ENCODE measurements at places on chromosomes 4 and X. TPM values are rescaled to one million over a fixed set of nuclear protein-coding genes. Genes with fewer than 3 reads are reported as not detected.

DNA sequence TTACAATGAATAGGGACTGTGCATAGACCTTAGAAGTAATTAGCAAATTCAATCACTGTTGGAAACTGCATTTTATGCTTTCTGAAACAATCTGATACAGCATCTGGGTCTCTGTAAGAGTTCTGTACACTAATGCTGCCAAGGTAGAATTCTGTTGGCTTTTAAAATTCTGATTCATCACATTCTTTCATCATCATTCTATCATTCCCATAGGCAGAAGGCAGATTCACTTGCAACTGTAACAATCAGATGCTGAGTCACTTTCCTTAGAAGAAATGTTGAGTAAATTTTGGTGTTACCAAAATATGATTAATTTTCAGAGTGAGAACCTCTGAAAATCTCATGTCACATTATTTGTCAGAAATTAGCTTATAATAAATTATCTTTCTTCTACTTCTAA, 267.2 kb downstream of the MAPK10 start:
- no peaks in the 10 kb centered on the region for H3K4me1 ChIP-seq
- H3K27ac ChIP-seq = no peak overlapping the region
- H3K27me3 ChIP-seq = no peaks in the 10 kb centered on the region

The LONRF3 gene
- total RNA-seq = 0.71 TPM

- no peak overlapping the region for H3K27ac ChIP-seq
- H3K36me3 ChIP-seq = no peaks in the 10 kb centered on the region
- peaks cover 7% of the 10 kb centered on the region for H3K4me1 ChIP-seq
- DNase-seq = no peak
- no peak overlapping the region for H3K4me3 ChIP-seq
Measured at GRCh38 chr4:80213117-80213815, 16.0 kb downstream of the PRDM8 start.

DNA sequence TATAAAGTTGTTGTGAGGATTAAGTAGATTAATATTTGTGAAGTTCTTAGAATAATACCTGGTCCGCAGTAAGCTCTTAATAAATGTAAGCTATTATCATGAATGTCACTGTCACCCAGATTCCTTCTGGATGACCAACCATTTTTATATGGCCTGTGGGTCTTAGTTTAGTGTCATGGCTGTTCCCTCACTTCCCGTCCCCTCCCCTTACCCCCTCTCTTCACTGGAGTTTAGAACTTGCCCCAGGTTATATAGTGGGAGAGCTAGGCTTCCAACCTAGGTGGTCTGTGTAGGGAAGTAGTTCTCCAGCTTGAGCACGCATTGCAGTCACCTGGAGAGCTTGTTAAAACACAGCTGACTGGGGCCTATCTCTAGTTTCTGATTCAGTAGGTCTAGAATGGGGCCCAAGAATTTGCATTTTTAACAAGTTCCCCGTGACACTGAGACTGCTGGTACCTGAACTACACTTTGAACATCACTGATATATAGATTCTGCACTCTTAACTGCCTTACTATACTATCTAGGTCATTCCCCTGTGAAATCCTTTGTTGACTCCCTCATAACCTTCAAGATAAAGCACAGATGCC, 66.9 kb upstream of the PLAC1 start:
- H3K27ac ChIP-seq = no peak overlapping the region
- H3K27me3 ChIP-seq = peaks cover 3% of the 10 kb centered on the region
- H3K4me1 ChIP-seq = no peaks in the 10 kb centered on the region
- no peak overlapping the region for H3K4me3 ChIP-seq
- DNase-seq = no peak

The F8A3 gene
- 27.1 TPM for total RNA-seq

The SHISA3 gene
- not detected for total RNA-seq

The IGFBP7 gene
- not detected for total RNA-seq

DNA sequence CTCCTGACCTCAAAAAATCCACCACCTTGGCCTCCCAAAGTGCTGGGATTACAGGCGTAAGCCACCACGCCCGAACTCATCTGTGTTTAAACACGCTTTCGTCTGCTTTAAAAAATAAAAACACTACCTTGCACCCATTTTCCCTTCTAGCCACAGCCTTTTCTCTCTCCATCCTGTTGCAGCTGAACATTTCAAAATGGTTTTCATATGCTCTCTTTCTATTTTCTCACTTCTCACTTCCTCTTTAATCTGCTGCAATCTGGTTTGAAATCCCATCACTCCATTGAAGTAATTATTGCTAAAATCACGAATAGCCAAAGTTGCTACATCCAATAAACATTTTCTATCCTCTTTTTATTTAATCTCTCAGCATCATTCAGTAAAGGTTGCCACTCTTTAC, 70.0 kb downstream of the DCHS2 start:
- H3K4me3 ChIP-seq = no peak overlapping the region
- H3K36me3 ChIP-seq = no peaks in the 10 kb centered on the region
- H3K27ac ChIP-seq = no peak overlapping the region
- DNase-seq = no peak
- H3K27me3 ChIP-seq = peaks cover 18% of the 10 kb centered on the region
- H3K4me1 ChIP-seq = peaks cover 5% of the 10 kb centered on the region

GRCh38 chrX:150565551-150565950, 2.9 kb upstream of the MTM1 start:
- H3K27me3 ChIP-seq = peaks cover 2% of the 10 kb centered on the region
- DNase-seq = no peak
- H3K36me3 ChIP-seq = no peaks in the 10 kb centered on the region
- peaks cover 18% of the 10 kb centered on the region for H3K4me1 ChIP-seq
- H3K27ac ChIP-seq = no peak overlapping the region
- no peak overlapping the region for H3K4me3 ChIP-seq

The NCAPG gene
- 46.3 TPM for total RNA-seq

The VEGFC gene
- not detected for total RNA-seq

GRCh38 chrX:130108647-130109428, 1.5 kb downstream of the ELF4 start:
- H3K27ac ChIP-seq = peak overlapping the region; percentile 92
- peak overlapping the region; percentile 93 for H3K4me3 ChIP-seq
- no peaks in the 10 kb centered on the region for H3K27me3 ChIP-seq
- H3K36me3 ChIP-seq = peaks cover 3% of the 10 kb centered on the region

DNA sequence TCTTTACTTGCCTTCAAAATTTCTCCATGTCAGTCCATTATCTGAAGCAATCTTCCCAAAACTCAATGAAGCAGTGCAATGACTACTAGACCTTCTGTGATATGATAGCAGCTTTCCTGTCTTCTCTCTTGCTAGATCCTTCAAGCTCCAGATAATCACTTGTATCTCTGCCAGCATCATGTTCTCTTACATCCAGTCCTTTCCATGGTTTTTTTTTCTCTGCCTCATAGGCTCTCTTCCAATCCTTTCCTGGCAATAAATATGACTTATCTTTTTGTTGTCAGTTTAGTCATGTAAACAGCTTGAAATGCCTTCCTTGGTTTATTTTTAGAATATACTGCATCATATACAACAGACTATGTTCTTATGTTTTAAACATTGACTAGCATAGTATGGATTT, 193.5 kb downstream of the CFAP299 start:
- peaks cover 2% of the 10 kb centered on the region for H3K27me3 ChIP-seq
- no peaks in the 10 kb centered on the region for H3K4me1 ChIP-seq
- H3K36me3 ChIP-seq = no peaks in the 10 kb centered on the region
- H3K4me3 ChIP-seq = no peak overlapping the region

The SHROOM4 gene
- not detected for total RNA-seq

DNA sequence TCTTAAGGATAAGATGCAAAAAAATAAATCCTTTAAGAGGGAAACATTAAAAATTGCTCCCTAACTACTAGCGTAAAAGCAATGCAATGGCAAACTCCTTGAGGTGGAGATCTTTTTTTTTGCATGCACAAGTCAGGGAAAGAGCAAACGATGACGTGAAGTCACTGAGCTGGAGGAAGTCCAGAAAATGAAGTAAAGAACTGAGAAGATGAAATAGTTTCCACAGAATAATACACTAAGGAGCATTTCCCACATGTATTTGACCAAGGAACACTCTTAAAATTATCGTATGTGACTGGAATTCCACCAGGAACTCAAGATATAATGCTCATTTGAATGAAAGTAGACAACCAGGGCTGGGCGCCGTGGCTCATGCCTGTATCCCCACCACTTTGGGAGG, 21.0 kb upstream of the DOCK11 start:
- H3K36me3 ChIP-seq = no peaks in the 10 kb centered on the region
- no peaks in the 10 kb centered on the region for H3K27me3 ChIP-seq
- H3K4me1 ChIP-seq = no peaks in the 10 kb centered on the region
- no peak for DNase-seq

The DOK7 gene
- not detected for total RNA-seq

The ABCB7 gene
- total RNA-seq = 38.1 TPM

GRCh38 chr4:17157304-17157703, 258.9 kb upstream of the LDB2 start:
- DNase-seq = no peak
- peaks cover 2% of the 10 kb centered on the region for H3K36me3 ChIP-seq
- peaks cover 17% of the 10 kb centered on the region for H3K4me1 ChIP-seq
- peaks cover 4% of the 10 kb centered on the region for H3K27me3 ChIP-seq
- H3K27ac ChIP-seq = no peak overlapping the region
- H3K4me3 ChIP-seq = no peak overlapping the region

The SPIN2A gene
- 0.54 TPM for total RNA-seq

DNA sequence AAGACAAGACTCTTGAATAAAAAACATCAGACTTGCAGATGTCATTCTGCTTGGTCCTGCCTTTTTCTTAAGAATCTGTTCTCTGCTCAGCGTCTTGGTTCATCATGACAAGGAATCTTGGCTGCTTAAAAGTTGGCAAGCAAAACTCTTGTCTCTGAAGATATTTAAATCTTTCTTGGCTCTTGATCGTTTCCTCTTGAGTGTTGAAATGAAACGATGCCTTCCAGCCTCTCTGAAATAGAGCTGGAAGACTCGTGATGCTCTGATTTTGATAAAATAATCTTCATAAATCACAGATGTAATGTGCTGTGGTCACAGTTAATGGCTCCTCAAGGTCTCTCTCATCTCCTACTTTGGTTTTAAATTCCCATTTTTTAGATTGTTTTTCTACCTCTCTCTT, 39.9 kb upstream of the TMEM192 start:
- H3K4me1 ChIP-seq = no peaks in the 10 kb centered on the region
- no peak for DNase-seq
- no peaks in the 10 kb centered on the region for H3K36me3 ChIP-seq
- no peak overlapping the region for H3K4me3 ChIP-seq
- peaks cover 4% of the 10 kb centered on the region for H3K27me3 ChIP-seq

The NUDT6 gene
- total RNA-seq = 8.2 TPM

The SUPT20HL2 gene
- not detected for total RNA-seq

- DNase-seq = no peak
- peaks cover 2% of the 10 kb centered on the region for H3K27me3 ChIP-seq
- H3K4me3 ChIP-seq = no peak overlapping the region
- H3K4me1 ChIP-seq = peaks cover 11% of the 10 kb centered on the region
Measured at GRCh38 chr4:5957076-5957475, 61.2 kb downstream of the C4orf50 start.

- H3K36me3 ChIP-seq = no peaks in the 10 kb centered on the region
- no peak overlapping the region for H3K27ac ChIP-seq
- no peaks in the 10 kb centered on the region for H3K27me3 ChIP-seq
- no peak for DNase-seq
Measured at GRCh38 chrX:82230013-82230412, 1028.1 kb downstream of the SH3BGRL start.

DNA sequence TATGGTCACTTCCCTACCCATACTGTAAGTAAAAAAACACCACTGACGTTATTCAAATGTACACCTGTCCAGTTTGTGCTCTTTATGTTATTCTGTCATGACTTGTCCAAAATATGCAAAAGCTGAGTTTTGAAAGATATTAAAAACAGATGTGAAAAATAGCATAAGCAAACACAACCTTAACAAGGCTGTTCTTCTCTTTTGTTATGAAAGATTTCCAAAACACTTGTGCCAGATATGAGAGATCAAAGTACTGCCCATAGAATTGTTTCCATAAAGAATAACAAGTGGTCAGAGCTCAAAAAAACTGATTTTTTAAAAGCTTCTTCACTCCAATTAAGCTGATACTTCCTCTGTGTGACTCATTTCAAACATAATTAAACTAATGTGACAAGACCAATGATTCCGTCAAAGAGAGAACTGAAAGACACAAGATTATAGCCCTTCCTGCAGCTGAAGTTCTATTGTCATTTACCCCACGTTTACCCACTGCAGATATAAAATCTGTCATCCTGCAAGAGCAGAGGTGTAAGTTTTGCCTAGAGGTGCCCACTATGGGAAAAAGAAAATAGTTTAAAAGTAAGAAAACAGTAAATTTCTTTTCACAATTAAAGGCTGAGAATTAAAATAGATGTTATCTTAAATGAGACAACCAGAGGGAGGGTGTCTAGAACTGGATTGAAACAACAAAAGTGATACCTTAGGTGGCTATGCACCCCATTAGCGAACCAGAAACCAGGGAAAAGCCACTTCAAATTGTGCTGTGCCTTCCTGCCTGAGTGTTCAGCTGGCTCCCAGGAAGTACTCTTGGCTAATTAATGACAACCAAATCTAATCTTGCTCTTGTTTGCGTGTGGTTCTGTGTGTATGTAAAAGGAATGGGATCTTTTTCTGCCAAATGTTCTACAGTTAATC, 30.1 kb downstream of the RASSF6 start:
- no peak overlapping the region for H3K27ac ChIP-seq
- H3K4me3 ChIP-seq = no peak overlapping the region
- H3K36me3 ChIP-seq = no peaks in the 10 kb centered on the region

The GAGE12J gene
- not detected for total RNA-seq

DNA sequence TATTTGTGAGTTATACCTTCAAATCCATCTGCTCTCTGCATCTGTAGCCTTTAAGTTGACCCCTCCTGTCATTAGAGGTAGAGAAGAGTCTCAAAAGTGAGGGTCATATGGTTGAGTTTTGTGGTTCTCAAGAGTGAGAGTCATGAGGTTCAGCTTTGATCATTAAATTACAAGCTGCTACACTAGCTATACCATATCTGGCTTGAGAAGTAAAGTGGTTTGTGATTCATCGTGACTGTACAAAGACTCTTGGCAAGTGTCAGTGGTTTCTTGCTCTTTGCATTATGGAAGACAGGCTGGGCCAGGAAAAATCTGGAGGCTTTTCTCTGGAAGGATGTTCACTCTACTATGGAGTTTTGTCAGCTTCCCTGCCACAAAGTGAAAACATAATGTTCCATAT, 170.6 kb downstream of the ZC4H2 start:
- no peak overlapping the region for H3K27ac ChIP-seq
- H3K27me3 ChIP-seq = no peaks in the 10 kb centered on the region
- no peak overlapping the region for H3K4me3 ChIP-seq

The BCORL1 gene
- 9.3 TPM for total RNA-seq

GRCh38 chrX:103212749-103213457, 2.0 kb upstream of the BEX4 start:
- no peak overlapping the region for H3K27ac ChIP-seq
- H3K4me1 ChIP-seq = peaks cover 4% of the 10 kb centered on the region
- no peak for DNase-seq
- H3K4me3 ChIP-seq = no peak overlapping the region

GRCh38 chrX:103773445-103773844, 3.2 kb upstream of the PLP1 start:
- no peak overlapping the region for H3K4me3 ChIP-seq
- peaks cover 7% of the 10 kb centered on the region for H3K27me3 ChIP-seq
- no peak for DNase-seq
- H3K36me3 ChIP-seq = no peaks in the 10 kb centered on the region
- H3K27ac ChIP-seq = no peak overlapping the region

- H3K4me1 ChIP-seq = no peaks in the 10 kb centered on the region
- DNase-seq = no peak
- H3K27ac ChIP-seq = no peak overlapping the region
- no peaks in the 10 kb centered on the region for H3K36me3 ChIP-seq
- H3K4me3 ChIP-seq = no peak overlapping the region
- peaks cover 69% of the 10 kb centered on the region for H3K27me3 ChIP-seq
Measured at GRCh38 chr4:13522282-13523104, 21.8 kb downstream of the NKX3-2 start.

Data from activated T-helper 1 cell treated with anti-CD3 and anti-CD28 coated beads, Interleukin-12 subunit alpha, Interleukin-12 subunit beta, Interleukin-2, Interleukin-4 antibody, amounts not matched to agents 30 ng/mL and 10 ng/mL and 1 ng/mL, durations not matched to agents 14 hours and 24 hours and 36 hours (primary cell).